Motor neuron (in vitro differentiated cells): ENCODE measurements at places on chromosomes 7 and 10. TPM values are rescaled to one million over a fixed set of nuclear protein-coding genes. Genes with fewer than 3 reads are reported as not detected.

The IL2RA gene
- 0.15 and 0.16 TPM in 2 replicates for total RNA-seq

The OR2A1 gene
- 0.66 TPM in 1 of 2 replicates, not detected in the other for total RNA-seq

The MRPL32 gene
- total RNA-seq = 54.8 and 56.1 TPM in 2 replicates

DNA sequence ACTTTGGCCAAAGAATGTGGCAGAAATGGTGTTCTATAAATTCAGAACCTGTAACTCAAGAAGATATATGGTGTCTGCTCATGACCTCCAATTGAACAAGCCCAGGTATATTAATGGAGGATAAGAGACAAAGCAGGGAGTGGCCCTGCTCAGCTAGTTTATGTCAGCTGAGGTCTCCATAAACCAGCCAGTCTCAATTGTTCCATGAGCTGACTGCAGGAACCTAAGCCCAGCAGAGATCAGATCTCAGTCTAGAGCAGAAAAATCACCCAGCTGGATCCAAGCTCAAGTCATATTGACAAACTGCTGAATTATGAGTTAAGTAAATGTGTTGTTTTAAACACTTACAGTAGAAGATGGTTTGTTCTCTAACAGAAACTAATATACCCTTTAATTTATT, 105.5 kb upstream of the SGCE start:
- ATAC-seq = no peak

DNA sequence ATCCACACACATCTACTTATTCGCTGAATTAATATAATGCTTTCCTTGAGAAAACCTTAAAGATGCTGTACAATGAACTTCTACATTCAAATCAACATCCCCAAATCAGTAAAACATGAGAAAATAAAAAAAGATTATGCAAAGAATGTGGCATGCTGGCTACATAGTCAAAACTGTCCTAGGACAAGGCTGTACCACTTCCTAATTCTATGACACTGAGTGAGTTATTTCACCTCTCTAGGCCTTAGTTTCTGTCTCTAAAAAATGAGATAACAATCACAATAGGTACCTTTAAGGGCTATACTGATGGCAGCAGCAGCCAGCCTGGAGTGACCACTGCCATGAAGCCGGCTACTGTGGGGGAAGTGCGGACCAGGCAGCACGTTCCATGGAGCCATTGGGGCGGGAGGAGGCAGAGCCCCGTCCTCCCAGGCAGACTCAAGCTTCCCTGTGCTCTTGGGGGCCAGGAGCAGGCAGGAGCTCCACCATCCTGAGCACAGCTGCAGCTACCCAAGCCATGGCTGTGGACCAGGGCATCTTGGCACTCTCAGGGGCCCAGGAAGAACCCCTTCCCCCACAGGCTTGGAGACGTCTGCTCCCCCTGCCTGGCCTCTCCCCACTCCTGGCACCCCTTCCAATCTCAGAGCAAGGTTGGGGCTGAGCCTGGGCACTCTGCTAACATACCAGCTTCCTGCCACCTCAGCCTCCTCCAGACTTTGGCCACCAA, 110.2 kb downstream of the ELAPOR2 start:
- no peak for ATAC-seq

DNA sequence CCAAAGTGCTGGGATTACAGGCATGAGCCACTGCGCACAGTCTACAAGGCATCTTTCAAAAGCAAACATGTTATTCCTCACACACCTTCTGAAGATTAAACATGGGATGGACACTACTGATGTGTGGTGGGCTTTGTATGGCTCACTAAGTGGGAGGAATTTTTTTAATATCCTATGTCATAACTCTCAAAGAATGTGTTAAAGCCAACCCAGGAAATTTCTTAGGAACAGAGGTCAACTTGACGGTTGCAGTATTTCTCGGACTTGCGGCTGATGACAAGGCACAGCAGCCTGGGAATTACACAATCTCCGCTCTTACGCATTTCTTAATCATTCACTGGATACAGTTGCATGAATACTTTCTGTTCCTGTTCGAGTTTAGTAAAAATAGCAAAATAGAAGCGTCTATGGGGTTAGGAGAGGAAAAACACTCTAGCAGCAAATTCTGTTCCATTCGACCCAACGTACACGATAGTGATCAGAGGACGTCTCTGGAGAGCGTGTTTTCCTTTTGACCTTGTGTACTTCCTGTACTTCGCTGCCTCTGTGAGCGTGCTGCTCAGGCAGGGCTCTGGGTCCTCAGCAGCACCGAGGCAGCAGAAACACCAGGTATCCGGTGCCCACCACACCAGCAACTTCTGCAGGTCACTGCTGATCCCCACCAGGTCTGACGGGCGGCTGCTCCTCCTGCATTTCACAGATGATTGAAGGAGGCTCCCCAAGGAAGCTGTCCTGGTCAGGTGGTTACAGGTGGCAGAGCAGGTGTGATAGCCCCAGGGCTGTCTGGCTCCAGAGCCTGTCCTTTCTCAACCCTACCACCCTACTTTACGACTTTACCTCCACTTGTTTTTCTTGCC, 26.4 kb upstream of the SRGN start:
- no peak for ATAC-seq

GRCh38 chr7:10662982-10663884, 310.4 kb upstream of the PHF14 start:
- ATAC-seq = no peak

DNA sequence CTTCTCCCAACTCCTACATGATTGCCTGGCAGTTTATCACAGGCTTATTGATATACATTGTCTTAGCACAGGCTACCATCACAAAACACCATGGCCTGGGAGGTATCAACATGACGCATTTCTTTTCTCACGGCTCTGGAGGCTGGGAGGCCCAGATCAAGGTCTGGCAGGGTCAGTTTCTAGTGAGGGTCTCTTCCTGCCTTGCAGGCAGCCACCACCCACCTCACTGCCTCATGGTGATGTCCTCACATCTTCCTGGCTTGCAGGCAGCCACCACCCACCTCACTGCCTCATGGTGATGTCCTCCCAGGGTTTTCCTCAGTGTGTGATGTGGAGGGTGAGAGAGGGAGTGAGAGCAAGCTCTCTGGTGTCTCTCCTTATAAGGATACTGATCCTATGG, 599.3 kb upstream of the MKI67 start:
- ATAC-seq = no peak

- ATAC-seq = no peak
Measured at GRCh38 chr7:103569621-103570305, 123.8 kb upstream of the SLC26A5 start.
